ENCODE measurements at places on chromosomes 1 and 21.

DNA sequence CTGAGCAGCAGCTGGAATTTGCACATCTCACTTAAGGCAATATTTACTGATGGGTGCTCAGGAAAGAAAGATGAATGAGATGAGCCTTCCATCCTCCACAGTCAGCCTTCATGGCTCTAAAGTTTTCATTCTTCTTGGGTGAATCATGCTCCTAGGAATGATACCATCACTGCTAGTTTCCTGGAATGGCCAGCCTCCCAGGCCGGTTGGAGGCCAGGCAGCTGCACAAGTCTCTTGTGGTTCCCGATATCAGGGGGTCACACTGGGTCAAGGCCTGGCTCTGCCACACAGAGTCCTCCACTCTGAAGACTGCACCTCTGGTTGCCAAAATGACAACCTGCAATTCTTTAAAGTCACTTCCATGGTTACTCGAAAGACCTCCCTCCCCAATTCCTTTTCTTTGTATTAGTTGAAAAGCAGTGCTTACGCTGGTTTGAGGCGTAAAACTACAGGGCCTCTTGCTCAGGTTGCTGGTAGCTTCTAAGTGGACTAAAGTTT lies 46.2 kb upstream of the PALMD start:
- DNase-seq: no peak

DNA sequence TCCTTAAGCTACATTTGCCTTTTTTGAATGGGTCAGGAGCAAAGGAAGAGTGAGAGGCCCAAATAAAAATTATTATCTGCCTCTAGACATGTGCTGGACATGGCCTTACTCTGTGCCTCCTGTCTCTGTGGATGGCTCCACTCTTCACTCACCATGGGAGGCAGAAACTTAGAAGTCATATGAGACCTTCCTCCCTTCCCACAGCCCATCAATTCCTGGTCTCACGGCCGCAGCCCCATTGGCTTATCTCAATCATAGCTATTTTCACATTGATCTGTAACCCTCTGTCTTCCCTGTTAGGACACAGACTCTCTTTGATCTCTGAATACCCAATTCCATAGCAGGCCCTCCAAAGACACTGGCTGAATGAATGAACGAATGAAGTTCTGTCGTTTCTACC lies 14.2 kb upstream of the ADORA1 start:
- DNase-seq: no peak

- no peak for DNase-seq
These were observed 27.8 kb upstream of the NFASC start for GRCh38 chr1:204842892-204843291.

DNA sequence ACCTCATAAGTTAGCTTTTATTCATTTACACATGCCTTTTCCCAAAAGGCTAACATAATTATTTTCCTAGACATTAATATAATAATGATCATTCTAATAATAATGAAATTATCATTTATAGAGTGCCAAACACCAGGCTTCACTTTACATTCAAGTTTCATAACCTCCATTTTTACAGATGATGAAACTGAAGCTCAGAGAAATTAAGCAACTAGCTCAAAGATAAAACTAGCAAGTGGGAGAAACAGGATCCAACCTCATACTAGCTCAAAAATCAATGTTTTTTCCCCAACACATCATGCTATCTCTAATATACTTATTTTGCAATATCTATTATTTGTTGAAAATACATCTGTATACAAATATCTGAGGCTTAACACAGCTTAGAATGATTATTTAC lies 14.0 kb downstream of the LPGAT1 start:
- DNase-seq: no peak

DNA sequence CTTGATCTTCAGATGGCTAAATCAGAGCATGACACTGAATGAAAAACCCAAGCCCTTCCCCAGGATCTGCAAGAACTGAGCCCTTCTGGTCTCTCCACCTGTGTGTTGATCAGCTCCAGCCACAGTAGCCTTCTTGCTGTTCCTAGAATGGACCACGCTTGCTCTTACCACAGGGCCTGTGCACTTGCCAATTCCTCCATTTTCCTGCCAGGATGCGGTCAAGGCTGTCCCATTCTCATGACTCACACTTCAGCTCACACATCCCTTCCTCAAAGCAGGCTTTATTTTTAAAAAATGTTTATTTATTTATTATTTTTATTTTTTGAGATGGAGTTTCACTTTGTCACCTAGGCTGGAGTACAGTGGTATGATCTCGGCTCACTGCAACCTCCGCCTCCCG lies 43.6 kb upstream of the GRHL3 start:
- no peak for DNase-seq

Data from amniotic stem cell (primary cell).